ENCODE measurements at places on chromosomes 3 and 15.
A peak's percentile ranks its signal among the peaks of the same experiment; 100 is the strongest.

DNA sequence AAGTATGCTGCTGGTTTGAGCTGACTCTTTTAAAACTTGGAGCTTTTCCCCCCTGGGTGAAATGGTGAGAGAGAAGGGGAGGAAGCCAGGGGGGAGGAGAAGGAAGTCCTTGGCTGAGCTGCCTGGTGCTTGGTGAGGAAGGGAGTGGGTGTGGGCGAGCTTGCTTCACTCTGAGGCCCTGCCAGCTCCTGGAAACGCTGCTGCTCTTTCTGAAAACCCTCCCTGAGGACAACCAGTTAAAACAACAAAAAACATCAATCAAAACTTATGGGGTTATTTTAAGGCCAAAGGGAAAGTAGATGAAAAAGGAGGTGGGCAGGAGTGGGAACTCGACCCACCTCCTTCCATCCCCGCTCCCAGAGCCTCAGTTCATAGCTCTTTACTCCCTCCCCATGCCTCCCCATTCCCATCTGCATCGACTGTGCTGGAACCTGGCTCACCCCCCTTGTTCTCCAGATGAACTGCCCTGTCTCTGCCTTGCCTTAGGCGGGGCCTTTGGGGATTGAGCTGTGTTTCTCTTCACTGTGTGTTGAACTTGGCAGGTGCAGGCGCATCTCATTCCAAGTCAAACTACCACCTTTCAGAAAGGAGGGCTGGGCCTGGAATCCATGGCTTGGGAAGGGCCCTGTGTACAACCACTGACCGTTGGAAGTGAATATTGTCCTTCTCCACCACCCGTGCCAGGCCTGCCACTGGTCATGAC is 166.1 kb downstream of the ZNF621 start:
- no peak for DNase-seq

- DNase-seq, result no peak
Observed at GRCh38 chr15:99504823-99505551, 60.8 kb upstream of the MEF2A start.

GRCh38 chr3:127628788-127629466 is at the start of gene PODXL2:
Gene PODXL2 (plus strand): TSS chr3:127629185. CDS start chr3:127629220, 35 bp downstream.
- DNase-seq, result peak; percentile 16

- no peak for DNase-seq
Observed at GRCh38 chr3:108661699-108662098, 72.2 kb downstream of the DZIP3 start.

DNA sequence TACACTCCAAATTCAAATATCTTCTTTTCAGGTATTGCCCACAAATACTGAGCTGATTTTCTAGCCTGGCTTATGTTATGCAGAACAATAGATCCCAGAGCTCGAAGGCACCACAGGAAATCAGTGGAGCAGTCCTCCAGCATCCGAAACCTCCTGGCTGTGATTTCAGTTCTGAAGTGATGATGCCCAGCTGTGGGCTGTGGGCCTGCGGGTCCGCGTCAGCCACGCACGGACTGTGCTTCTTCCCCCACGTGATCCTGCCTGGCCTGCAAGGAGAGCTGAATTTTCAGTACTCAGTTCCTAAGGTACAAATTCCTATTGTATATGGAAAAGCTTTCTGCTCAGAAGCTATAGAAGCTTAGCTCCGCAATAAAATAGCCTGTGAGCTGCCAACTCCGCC is 96.2 kb downstream of the OCA2 start:
- no peak for DNase-seq

DNA sequence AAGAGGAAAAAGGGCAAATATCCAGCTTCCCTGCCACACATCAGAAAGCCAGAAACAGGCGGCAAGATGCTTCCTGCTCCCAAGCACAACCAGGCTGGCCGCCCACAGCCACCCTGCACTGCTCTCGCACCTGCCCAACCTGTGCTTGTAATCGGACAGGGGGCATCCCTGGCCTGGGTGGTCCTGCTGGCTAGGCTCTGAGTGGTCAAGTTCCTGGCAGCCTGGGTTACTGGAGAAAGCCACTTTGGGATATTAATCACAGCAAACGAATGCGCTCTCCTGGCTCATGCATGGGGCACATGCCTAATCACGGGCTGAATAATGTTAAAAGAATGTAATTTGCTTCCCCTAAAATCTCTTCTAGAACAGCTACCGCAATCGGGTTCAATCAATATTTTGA is 442.4 kb downstream of the MCTP2 start:
- DNase-seq, result no peak

- no peak for DNase-seq
Observed at GRCh38 chr3:32500880-32501782, 1.5 kb downstream of the CMTM6 start.

DNA sequence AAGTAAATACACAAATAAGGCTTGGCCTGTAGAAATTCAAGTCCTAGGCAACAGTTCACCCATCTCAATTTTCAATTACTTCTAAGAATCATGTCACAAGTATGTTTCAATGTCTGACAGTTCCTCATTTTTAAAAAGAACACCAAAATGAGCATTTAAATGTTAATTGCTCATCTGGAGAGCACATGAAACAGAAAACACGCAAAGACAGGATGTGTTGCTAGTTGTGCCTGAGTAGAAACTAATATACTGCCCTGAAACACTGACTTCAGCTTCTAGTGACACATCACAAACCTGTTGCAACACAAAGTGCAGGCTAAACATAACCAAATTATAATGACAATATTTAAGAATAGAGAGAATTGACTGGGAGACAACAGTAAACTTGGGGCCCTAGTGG is 167.3 kb upstream of the THBS1 start:
- no peak for DNase-seq

Measured in activated T-helper 9 cell treated with anti-CD3 and anti-CD28 coated beads, Interleukin-2, amount 50 U/mL, for 16 hours (primary cell).